Stimulated activated CD8-positive, alpha-beta memory T cell treated with anti-CD3 and anti-CD28 coated beads, Interleukin-7, amount 100 ng/mL, for 1 hour (primary cell): ENCODE measurements at places on chromosomes 5 and 9.

- DNase-seq, result no peak
Measured at GRCh38 chr9:121199921-121200320, 1.7 kb downstream of the RAB14 start.

DNA sequence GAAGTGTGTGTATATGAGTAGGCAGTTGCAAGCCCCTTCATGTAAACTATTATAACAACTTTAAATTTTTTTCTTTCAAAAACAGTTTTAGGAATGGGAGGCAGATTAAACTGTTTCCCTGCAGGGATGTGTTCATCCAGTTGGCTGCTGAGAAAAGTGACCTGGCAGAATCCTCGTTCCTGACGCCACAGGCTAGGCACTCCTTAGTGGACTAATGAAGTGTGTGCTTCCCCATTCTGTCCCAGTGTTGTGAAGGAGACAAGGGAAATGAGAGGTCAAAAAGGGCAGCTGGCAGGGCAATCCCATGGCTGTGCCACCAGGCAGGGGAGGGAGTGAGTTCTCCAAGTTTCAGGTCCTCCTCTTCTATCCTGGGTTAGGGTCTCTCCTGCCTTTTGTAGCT, 59.8 kb downstream of the FOXD1 start:
- no peak for DNase-seq

- DNase-seq, result no peak
Measured at GRCh38 chr9:119736491-119737454, 367.5 kb upstream of the BRINP1 start.

DNA sequence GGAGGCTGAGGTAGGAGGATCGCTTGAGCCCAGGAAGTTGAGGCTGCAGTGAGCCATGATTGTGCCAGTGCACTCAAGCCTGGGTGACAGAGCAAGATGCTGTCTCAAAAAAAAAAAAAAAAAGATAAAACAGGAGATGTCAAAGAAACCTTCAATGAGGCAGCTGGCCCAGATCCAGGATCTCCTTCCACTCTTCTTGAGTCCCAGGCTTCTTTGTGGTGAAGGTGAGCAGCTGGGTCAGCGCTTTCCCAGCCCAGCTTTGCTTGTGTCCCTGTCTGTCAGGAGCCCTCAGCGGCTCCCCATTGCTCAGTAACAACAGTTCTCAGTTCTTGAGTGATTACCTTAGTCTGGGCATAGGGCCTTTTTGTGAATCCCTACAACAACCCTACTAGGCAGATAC, 69.4 kb upstream of the PSD2 start:
- no peak for DNase-seq

DNA sequence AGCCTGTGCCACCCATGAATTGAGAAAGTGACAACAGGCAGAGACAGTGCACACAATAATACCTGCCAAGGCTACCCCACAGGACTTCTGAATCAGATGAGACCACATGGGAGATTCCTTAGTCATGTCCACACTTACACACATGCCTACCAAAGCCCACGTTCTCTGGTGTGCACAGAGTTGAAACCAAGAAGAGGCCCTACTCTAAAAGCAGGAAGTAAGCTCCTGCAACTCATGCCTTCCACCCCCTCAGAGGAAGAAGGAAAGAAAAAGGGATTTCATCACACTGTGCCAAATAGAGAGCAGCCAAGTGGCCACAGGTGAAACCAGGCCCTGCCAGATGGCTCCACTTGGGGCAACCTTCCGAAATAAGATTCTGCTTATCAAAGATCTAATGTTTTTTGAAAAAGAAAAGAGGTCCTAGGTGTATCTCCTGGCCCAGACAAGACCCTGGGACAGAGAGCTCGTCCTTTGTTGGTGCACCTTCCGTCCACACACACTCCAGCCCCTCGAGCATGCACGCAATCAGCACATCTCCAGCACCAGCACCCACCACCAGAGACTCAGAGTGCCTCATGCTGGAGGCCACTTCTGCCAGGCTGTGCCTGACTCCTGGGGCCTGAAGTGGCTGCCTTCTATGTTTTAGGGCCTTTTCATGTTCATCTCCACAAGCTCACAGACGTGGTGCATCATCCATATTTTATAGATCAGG, 114.6 kb upstream of the SPOCK1 start:
- no peak for DNase-seq

DNA sequence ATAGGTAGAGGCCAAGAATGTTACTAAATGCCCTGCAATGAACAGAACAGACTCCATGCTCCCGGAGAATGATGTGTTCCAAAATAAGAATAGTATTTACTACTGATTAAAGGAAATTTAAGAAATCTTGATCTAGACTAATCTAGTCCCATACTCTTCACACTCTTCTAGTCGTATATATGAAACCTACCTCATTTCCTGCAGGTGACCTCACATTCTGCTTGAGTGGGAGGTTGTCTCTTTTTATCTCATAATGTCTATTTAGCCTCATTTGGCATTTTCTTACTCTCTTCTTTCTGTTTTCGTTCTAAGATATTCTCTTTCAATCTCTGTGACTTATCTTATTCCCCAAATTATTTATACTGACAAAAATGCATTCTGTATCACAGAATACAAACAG, 9.2 kb upstream of the SHOC1 start:
- no peak for DNase-seq

GRCh38 chr9:117013440-117013995, 326.4 kb downstream of the TRIM32 start:
- DNase-seq, result no peak

GRCh38 chr5:101878190-101878589, 417.9 kb downstream of the SLCO4C1 start:
- DNase-seq, result no peak

DNA sequence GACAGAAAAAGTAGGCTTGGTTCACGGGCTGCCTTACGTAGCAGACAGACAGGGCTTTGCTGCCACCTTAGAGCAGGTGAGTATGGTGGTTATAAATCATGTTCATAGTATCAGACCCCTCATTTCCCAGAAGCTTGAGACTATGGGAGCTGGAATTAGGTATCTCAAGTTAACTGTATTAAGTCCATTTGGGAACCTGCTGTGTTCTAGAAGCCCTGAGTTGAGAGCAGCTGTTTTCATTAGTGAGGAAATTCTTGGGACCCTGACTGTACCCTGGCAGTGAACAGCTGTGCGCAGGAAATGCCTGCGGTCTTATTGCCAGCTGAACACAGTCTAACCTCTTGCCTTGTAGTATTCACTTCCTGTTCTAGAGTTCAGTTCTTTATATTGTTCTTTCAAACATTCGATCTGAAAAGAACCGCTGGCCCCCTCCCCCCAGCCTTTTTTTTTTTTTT, 29.8 kb downstream of the UGCG start:
- peak; percentile 33 for DNase-seq
